ENCODE measurements at places on chromosomes 12 and 14. TPM values are rescaled to one million over a fixed set of nuclear protein-coding genes. Genes with fewer than 3 reads are reported as not detected.

DNA sequence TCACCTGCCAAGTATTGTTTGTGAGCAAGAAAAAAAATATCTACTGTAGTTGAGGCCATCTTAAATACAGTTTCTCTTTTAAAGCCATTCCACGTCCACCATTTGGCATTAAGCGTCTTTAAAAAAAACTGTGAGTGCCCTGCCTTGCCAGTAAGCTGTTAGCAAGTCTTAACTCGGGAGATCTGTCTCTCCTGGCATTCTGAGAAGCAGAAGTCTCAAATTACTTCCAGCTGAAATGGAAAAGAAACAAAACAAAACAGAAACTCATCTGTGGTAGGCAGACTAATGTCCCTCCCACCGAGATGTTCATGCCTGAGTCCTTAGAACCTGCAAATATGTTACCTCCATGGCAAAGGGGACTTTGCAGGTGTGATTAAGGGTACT lies 126.2 kb downstream of the CRADD start:
- DNase-seq, result no peak
- H3K4me1 ChIP-seq, result peaks cover 4% of the 10 kb centered on the region
- H3K36me3 ChIP-seq, result no peaks in the 10 kb centered on the region
- no peak overlapping the region for H3K27ac ChIP-seq
- H3K4me3 ChIP-seq, result no peak overlapping the region
- no peaks in the 10 kb centered on the region for H3K27me3 ChIP-seq

- H3K36me3 ChIP-seq, result no peaks in the 10 kb centered on the region
- H3K4me3 ChIP-seq, result no peak overlapping the region
- peaks cover 11% of the 10 kb centered on the region for H3K4me1 ChIP-seq
- H3K27me3 ChIP-seq, result peaks cover 6% of the 10 kb centered on the region
- no peak overlapping the region for H3K27ac ChIP-seq
- no peak for DNase-seq
Observed at GRCh38 chr12:54413284-54414190, 5.5 kb downstream of the ITGA5 start.

- no peaks in the 10 kb centered on the region for H3K27me3 ChIP-seq
- peaks cover 2% of the 10 kb centered on the region for H3K4me1 ChIP-seq
- no peak overlapping the region for H3K27ac ChIP-seq
Observed at GRCh38 chr14:34232790-34233189, 229.2 kb downstream of the SPTSSA start.

- H3K4me1 ChIP-seq, result no peaks in the 10 kb centered on the region
- H3K27me3 ChIP-seq, result no peaks in the 10 kb centered on the region
- H3K27ac ChIP-seq, result no peak overlapping the region
- no peak for DNase-seq
Observed at GRCh38 chr14:23605931-23606585, 27.5 kb upstream of the JPH4 start.

Gene SRGAP1
- 5.5 TPM for total RNA-seq

GRCh38 chr12:38328306-38328895 lies 11.8 kb downstream of the ALG10B start:
- no peaks in the 10 kb centered on the region for H3K36me3 ChIP-seq
- H3K4me3 ChIP-seq, result no peak overlapping the region
- H3K27ac ChIP-seq, result no peak overlapping the region
- DNase-seq, result no peak

DNA sequence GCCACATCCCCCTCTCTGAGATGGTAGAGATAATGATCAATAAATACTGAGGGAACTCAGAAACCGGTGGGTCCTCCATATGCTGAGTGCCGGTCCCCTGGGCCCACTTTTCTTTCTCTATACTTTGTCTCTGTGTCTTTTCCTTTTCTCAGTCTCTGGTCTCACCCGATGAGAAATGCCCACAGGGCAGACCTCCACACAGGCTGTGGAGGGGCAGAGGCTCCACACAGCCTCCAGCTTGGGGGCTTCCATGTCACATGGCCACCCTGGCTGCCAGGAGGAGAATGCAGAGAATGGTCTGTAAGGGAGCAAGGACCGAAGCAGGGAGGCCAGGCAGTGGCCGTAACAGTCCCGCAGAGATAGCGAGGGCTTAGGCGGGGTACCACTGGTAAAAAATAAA lies 105.9 kb downstream of the NTF3 start:
- H3K4me3 ChIP-seq, result no peak overlapping the region
- no peaks in the 10 kb centered on the region for H3K36me3 ChIP-seq
- no peak for DNase-seq

DNA sequence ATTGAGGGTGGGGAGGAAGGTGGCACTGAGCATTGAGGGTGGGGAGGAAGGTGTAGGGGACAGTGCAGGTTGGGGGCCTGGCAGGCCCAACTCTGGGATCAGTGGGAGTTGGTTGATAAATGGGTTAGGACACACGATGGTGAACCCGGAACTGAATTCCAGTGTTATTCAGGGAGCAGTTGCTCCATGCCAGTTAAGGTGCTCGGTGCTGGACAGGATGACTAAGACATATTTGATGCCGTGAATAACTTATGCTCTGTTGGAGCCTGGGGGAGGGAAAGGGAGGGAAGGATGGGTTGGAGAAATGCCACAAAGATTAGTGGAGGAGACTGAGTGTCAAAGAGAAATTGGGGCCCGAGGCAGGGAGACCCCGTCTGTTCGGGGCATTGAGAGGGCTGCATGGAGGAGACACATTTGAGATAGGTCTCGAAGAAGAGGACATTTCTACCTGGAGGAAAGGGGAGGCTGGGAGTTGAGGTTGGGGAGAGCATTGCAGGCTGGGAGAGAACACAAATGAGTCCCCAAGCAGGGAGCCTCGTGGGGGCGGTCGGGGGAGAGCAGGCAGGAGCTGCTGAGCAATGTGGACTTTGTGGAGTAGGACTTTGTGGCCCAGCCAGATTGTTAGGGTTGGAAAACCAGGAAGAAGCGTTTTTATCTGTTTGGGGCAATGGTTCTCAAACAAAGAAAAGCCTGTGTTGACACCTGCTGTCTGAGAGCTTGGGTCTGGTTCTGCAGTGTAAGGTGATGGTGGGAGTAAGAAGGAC lies 65.3 kb downstream of the IQSEC3 start:
- H3K27me3 ChIP-seq, result no peaks in the 10 kb centered on the region
- H3K36me3 ChIP-seq, result no peaks in the 10 kb centered on the region
- no peak for DNase-seq
- H3K4me1 ChIP-seq, result no peaks in the 10 kb centered on the region

Gene EPS8
- total RNA-seq, result 4.6 TPM

DNA sequence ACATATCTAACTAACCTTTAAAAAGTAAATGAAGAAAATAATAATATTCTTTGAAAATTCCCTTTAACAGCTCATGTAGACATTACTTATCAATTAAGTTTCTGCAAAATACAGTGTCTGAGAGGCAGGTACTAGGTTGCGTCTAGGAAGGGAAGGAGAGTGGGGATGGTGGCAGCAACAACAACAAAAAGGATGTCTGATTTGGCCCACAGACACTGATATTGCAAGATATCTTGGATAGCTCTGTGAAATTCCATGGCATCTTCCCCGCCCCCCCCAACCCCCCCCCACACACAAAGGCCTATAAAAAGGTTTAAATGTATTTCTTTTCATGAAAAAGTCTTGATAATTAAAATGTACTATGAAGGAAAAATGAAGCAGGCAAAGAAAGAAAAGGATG lies 41.6 kb upstream of the AP4S1 start:
- no peaks in the 10 kb centered on the region for H3K4me1 ChIP-seq
- no peak overlapping the region for H3K4me3 ChIP-seq
- no peaks in the 10 kb centered on the region for H3K36me3 ChIP-seq
- H3K27ac ChIP-seq, result no peak overlapping the region
